ENCODE measurements at places on chromosomes 7 and 10. TPM values are rescaled to one million over a fixed set of nuclear protein-coding genes. Genes with fewer than 3 reads are reported as not detected.
A peak's percentile ranks its signal among the peaks of the same experiment; 100 is the strongest.

The KIF11 gene
- 59.2 TPM for total RNA-seq

GRCh38 chr7:127993987-127994386, 37.2 kb downstream of the LRRC4 start:
- H3K27me3 ChIP-seq: no peaks in the 10 kb centered on the region
- H3K36me3 ChIP-seq: peaks cover 10% of the 10 kb centered on the region
- peaks cover 15% of the 10 kb centered on the region for H3K4me1 ChIP-seq

GRCh38 chr7:55435466-55435865, 70.3 kb downstream of the LANCL2 start:
- H3K27me3 ChIP-seq: no peaks in the 10 kb centered on the region
- no peak for DNase-seq
- no peak overlapping the region for H3K27ac ChIP-seq
- no peaks in the 10 kb centered on the region for H3K4me1 ChIP-seq

- no peaks in the 10 kb centered on the region for H3K4me1 ChIP-seq
- H3K36me3 ChIP-seq: no peaks in the 10 kb centered on the region
- H3K27me3 ChIP-seq: 0 out of 2 replicates have a peak, but pooled peaks cover 2% of the 10 kb centered on the region
- H3K27ac ChIP-seq: no peak overlapping the region
- no peak overlapping the region for H3K4me3 ChIP-seq
- DNase-seq: peak; percentile 23
These were observed 4.6 kb downstream of the TRPV6 start for GRCh38 chr7:142880876-142881505.

DNA sequence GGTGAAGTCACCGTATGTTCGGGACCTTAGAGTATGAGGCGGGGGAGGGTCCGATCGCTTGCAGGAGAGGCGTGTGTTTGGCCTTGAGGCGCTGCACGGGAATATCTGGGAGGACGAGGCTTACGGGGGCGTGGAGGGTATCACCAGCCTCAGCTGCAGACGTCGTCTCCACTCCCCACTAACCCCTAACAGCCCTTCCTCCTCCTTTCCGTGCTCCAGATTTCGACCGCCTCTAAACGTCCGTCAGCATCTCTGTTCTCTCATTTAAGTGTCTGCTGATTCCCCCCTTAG, 23.5 kb upstream of the ZNF12 start:
- H3K4me3 ChIP-seq: peak overlapping the region; percentile 89
- no peaks in the 10 kb centered on the region for H3K27me3 ChIP-seq
- no peak for DNase-seq
- no peaks in the 10 kb centered on the region for H3K4me1 ChIP-seq
